Daoy (cell line): ENCODE measurements at places on chromosomes 6 and 20. TPM values are rescaled to one million over a fixed set of nuclear protein-coding genes. Genes with fewer than 3 reads are reported as not detected.

E2F3 gene
- total RNA-seq: 5.6 and 8.1 TPM in 2 replicates

RIMS1 gene
- total RNA-seq: 3.1 and 3.3 TPM in 2 replicates

OR2J3 gene
- not detected in 2 replicates for total RNA-seq

RAMACL gene
- 0.34 and 0.86 TPM in 2 replicates for total RNA-seq

RREB1 gene
- total RNA-seq: 7.0 and 7.9 TPM in 2 replicates

GNMT gene
- total RNA-seq: 1.5 TPM in 1 of 2 replicates, not detected in the other

PRIM2 gene
- total RNA-seq: 103 and 112 TPM in 2 replicates

C20orf141 gene
- total RNA-seq: not detected in 2 replicates

CST7 gene
- total RNA-seq: not detected in 2 replicates

CLDN20 gene
- 0.54 TPM in 1 of 2 replicates, not detected in the other for total RNA-seq

WASF1 gene
- 9.5 and 9.7 TPM in 2 replicates for total RNA-seq

IMPG1 gene
- not detected in 2 replicates for total RNA-seq

CRISP2 gene
- 0.23 and 1.1 TPM in 2 replicates for total RNA-seq

TNF gene
- total RNA-seq: 1.4 and 4.0 TPM in 2 replicates

TREML2 gene
- not detected in 2 replicates for total RNA-seq

TGM2 gene
- total RNA-seq: 27.3 and 33.4 TPM in 2 replicates

TINAG gene
- total RNA-seq: not detected in 2 replicates

C20orf144 gene
- total RNA-seq: not detected in 2 replicates

SLC22A1 gene
- total RNA-seq: 0.23 and 2.8 TPM in 2 replicates

ISM1 gene
- total RNA-seq: 0.46 and 1.1 TPM in 2 replicates

KCNQ5 gene
- 4.4 and 5.1 TPM in 2 replicates for total RNA-seq

EPHA7 gene
- 0.06 and 0.09 TPM in 2 replicates for total RNA-seq

BPI gene
- total RNA-seq: 0.09 TPM in 1 of 2 replicates, not detected in the other

REM1 gene
- not detected in 2 replicates for total RNA-seq

TP53TG5 gene
- not detected in 2 replicates for total RNA-seq

WFDC5 gene
- not detected in 2 replicates for total RNA-seq

SOX18 gene
- not detected in 2 replicates for total RNA-seq

TIAM2 gene
- total RNA-seq: 16.3 and 16.9 TPM in 2 replicates

GATA5 gene
- total RNA-seq: not detected in 2 replicates

TRMT6 gene
- total RNA-seq: 23.4 and 28.9 TPM in 2 replicates

ARFGEF3 gene
- 2.4 and 3.3 TPM in 2 replicates for total RNA-seq

MPC1 gene
- total RNA-seq: 21.4 and 22.5 TPM in 2 replicates

WFDC12 gene
- total RNA-seq: not detected in 2 replicates

SH3BGRL2 gene
- total RNA-seq: 13.2 and 15.8 TPM in 2 replicates

ABHD16B gene
- not detected in 2 replicates for total RNA-seq

NRN1 gene
- 38.3 and 47.5 TPM in 2 replicates for total RNA-seq

HLA-DMB gene
- 0.23 and 3.2 TPM in 2 replicates for total RNA-seq

GABRR1 gene
- total RNA-seq: not detected in 2 replicates

FOXC1 gene
- total RNA-seq: 5.9 and 7.0 TPM in 2 replicates
